ENCODE measurements at places on chromosomes 1 and 21.

- no peak overlapping the region for H3K27ac ChIP-seq
- peaks cover 3% of the 10 kb centered on the region for H3K27me3 ChIP-seq
- no peaks in the 10 kb centered on the region for H3K4me1 ChIP-seq
These were observed 123.4 kb downstream of the PRDM16 start for GRCh38 chr1:3192361-3192760.

DNA sequence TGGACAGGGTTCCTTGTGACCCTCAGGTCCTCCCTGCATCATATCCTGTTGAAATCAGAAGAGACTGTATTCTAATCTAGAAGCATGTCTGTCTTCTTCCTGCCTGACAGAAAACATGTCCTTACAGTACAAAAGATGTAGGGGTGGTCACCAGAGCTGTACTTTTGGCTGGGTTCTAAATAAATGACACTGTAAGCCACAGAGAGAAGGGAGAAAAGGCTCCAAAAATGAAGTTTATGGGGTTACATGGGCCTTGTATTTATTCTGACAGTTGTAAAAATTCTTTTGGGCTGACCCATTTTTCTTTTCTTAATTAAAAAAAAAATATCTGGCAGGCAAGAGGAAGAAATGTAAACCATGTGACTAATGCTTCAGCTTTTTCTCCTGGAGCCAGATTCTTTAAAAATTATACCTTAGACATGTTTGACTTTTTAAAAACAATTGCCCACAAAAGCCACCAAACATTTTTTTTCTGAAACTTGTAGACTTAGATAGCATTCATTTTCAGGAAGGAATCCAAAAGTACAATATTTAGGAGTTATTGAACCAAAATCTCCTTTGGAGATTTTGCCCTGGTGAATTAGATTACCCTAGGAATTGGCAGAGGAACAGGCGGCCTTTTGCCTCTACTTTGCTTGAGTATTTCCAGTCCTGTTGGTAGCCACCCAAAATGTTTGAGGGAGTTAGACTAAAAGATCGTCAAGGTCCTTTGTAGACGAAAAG, 17.1 kb downstream of the RGL1 start:
- H3K4me1 ChIP-seq = no peaks in the 10 kb centered on the region
- H3K27ac ChIP-seq = peak overlapping the region; percentile 26
- no peak overlapping the region for H3K4me3 ChIP-seq
- DNase-seq = no peak
- no peaks in the 10 kb centered on the region for H3K36me3 ChIP-seq

GRCh38 chr1:166490437-166490991, 323.7 kb upstream of the FAM78B start:
- no peak for DNase-seq
- H3K27ac ChIP-seq = no peak overlapping the region
- H3K27me3 ChIP-seq = no peaks in the 10 kb centered on the region
- peak overlapping the region; percentile 73 for H3K4me3 ChIP-seq

DNA sequence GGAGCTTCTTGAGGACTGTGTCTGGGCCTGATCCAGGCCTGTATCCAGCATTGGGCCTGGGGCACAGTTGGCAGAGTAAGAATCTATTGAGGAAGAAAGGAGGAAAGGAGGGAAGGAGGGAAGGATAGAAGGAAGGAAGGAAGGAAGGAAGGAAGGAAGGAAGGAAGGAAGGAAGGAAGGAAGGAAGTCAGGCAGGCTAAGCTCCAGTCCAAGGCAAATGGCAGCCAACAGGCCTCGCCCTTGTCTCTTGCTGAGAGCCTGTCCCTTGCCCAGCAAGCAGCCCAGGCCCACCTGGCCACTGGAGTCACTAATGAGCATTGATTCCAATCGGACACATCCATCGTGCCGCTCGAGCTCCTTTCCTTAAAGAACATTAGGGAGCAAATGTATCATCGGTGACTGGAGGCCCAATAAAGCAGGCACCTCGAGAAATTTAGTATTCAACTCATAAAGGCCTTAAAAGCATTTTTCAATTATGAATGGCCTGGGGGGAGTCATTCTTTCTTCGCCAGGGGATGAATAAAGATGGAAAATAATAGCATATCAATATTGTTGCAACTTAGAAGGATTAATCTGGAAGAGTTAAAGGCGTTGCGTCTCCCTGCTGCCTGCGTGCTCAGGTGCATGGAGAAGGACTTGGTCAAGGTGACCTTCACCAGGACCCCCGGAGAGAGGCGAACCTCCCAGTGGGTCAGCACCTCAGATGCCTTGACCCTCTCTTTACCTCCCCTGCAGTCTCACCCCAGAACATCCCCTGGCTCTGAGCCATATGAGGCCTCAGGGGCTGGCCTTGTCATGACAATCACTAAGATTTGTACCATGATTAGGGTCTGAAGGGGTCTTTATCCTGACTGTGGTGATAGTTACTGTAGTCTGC, 144.5 kb upstream of the RUNX3 start:
- H3K27ac ChIP-seq = no peak overlapping the region
- no peaks in the 10 kb centered on the region for H3K4me1 ChIP-seq
- H3K27me3 ChIP-seq = peaks cover 24% of the 10 kb centered on the region
- H3K36me3 ChIP-seq = no peaks in the 10 kb centered on the region
- DNase-seq = no peak

DNA sequence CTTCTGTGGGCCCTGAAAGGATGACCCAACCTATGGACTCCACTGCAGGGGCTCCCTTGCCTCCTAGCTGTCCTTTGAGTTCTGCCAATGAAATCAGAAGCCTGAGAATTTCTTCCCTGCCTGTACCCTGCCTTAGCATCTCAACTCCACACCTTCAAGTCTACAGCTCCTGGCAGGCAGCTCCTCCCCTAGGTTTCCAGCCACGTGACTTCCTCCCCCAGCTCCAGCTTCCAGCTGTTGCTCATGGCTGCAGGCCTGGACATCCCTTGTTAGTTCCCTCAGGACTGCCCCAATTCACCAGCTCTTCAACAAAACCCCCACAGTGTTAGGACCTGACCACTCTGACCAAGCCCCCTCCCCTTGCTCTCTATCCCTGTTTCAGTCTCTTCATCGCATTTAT, 2.4 kb downstream of the RCAN1 start:
- H3K27me3 ChIP-seq = no peaks in the 10 kb centered on the region
- DNase-seq = no peak
- peaks cover 6% of the 10 kb centered on the region for H3K4me1 ChIP-seq

GRCh38 chr1:119866451-119866850, 29.9 kb downstream of the ADAM30 start:
- no peak overlapping the region for H3K27ac ChIP-seq
- no peaks in the 10 kb centered on the region for H3K36me3 ChIP-seq
- no peak for DNase-seq

- DNase-seq = no peak
- peaks cover 20% of the 10 kb centered on the region for H3K27me3 ChIP-seq
These were observed 184.1 kb downstream of the FOXD2 start for GRCh38 chr1:47621977-47622376.

- no peak overlapping the region for H3K4me3 ChIP-seq
- DNase-seq = peak; percentile 55
- peaks cover 1% of the 10 kb centered on the region for H3K4me1 ChIP-seq
- H3K36me3 ChIP-seq = no peaks in the 10 kb centered on the region
- no peaks in the 10 kb centered on the region for H3K27me3 ChIP-seq
These were observed 35.8 kb downstream of the EVI5 start for GRCh38 chr1:92749024-92749634.

GRCh38 chr1:19450811-19451515, 34.4 kb downstream of the CAPZB start:
- peak overlapping the region; percentile 78 for H3K27ac ChIP-seq
- H3K36me3 ChIP-seq = peaks cover 6% of the 10 kb centered on the region
- no peaks in the 10 kb centered on the region for H3K27me3 ChIP-seq
- peak; percentile 97 for DNase-seq

GRCh38 chr1:205774198-205775014, 876 bp downstream of the RAB29 start:
- H3K27ac ChIP-seq = no peak overlapping the region
- H3K4me3 ChIP-seq = peak overlapping the region; percentile 75
- H3K27me3 ChIP-seq = no peaks in the 10 kb centered on the region
- peaks cover 5% of the 10 kb centered on the region for H3K4me1 ChIP-seq

- H3K27me3 ChIP-seq = no peaks in the 10 kb centered on the region
- no peaks in the 10 kb centered on the region for H3K4me1 ChIP-seq
- H3K27ac ChIP-seq = no peak overlapping the region
- H3K36me3 ChIP-seq = peaks cover 62% of the 10 kb centered on the region
- no peak overlapping the region for H3K4me3 ChIP-seq
These were observed 75.0 kb downstream of the EPS15 start for GRCh38 chr1:51444096-51444495.

GRCh38 chr21:33046455-33046854, 20.7 kb downstream of the OLIG2 start:
- H3K27me3 ChIP-seq = peaks cover 24% of the 10 kb centered on the region
- no peaks in the 10 kb centered on the region for H3K36me3 ChIP-seq
- no peak for DNase-seq
- H3K4me1 ChIP-seq = peaks cover 4% of the 10 kb centered on the region
- H3K27ac ChIP-seq = no peak overlapping the region

- no peaks in the 10 kb centered on the region for H3K36me3 ChIP-seq
- no peak for DNase-seq
- H3K27ac ChIP-seq = no peak overlapping the region
- no peaks in the 10 kb centered on the region for H3K4me1 ChIP-seq
These were observed 192.4 kb downstream of the PTGER3 start for GRCh38 chr1:70855203-70855602.

- no peak overlapping the region for H3K4me3 ChIP-seq
- no peaks in the 10 kb centered on the region for H3K27me3 ChIP-seq
- H3K4me1 ChIP-seq = peaks cover 5% of the 10 kb centered on the region
- no peak overlapping the region for H3K27ac ChIP-seq
- DNase-seq = no peak
- H3K36me3 ChIP-seq = no peaks in the 10 kb centered on the region
These were observed 19.8 kb upstream of the ASB17 start for GRCh38 chr1:75952016-75952415.

DNA sequence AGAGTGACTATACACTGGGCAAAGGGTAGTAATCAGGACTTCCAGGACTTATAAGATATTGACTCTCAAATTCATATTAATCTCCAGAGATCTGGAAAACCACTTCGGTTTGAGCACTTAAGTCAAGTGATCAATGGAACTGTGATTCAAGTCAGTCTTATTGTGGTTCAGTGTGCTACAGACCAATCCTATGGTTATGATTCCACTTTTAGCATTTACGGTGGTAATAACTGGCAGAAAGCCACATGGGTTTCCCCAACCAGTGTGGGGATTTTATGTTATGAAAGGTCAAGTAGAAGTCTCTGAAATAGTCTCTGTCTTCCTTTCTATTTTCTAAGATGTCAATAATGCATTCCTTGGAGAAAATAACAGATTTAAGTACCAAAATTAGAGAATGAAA, 151.3 kb upstream of the NEGR1 start:
- no peaks in the 10 kb centered on the region for H3K4me1 ChIP-seq
- H3K27ac ChIP-seq = no peak overlapping the region
- H3K4me3 ChIP-seq = no peak overlapping the region
- H3K36me3 ChIP-seq = no peaks in the 10 kb centered on the region

DNA sequence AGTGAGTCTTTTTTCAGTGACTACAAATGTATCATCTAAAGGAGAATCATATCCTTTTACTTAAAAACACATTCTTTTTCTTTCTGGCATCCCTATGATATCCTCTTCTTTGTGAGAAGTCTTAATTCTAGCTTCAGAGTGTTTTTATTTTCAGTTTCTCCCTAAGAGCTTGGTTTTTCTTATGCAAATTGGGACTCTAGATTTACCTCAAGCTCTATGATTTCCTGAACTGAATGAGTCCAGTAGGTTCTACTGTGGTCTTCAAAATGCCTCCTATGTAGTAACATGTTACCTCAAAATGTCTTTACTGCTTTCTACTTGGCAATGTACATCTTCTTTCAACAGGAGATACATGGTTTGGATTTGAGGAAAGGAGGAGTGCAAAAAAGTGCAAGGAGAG, 148.2 kb upstream of the C21orf91 start:
- H3K4me3 ChIP-seq = no peak overlapping the region
- H3K4me1 ChIP-seq = no peaks in the 10 kb centered on the region
- no peak for DNase-seq
- H3K27ac ChIP-seq = no peak overlapping the region

DNA sequence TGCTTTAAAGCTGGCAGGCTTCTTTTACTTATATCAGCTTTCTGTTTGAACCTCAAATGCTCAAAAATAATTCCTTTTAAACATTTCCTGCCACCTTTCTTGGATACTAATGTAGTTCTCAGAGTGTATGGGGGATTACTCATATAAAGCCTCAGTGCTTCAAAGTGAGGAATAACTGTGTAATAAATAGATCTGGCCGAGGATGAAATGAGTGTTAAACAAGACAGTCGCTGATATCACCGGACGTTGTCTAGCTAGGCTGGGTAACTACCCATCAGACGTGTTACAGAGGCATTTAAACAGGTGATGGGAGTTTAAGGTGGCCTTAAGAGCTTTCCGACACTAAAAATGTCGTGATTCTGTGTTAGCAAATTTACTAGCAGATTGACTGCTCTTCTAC, 53.1 kb downstream of the VANGL2 start:
- no peak overlapping the region for H3K27ac ChIP-seq
- no peaks in the 10 kb centered on the region for H3K36me3 ChIP-seq
- DNase-seq = no peak

DNA sequence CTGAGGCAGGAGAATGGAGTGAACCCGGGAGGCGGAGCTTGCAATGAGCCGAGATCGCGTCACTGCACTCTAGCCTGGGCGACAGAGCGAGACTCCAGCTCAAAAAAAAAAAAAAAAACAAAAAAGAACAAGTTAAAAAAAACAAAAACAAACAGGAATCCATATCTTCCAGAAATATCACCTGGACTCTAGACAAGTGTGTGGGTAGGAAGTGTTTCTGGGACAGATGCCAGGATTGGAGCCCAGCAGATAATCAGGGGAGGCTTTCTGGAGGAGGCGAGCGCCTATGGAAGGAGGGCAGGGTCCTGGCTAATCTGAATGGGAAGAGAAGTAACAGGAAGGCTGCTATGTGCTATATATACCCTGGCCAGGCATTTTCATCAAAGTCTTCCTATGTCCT, 43.6 kb upstream of the SYNC start:
- H3K27ac ChIP-seq = no peak overlapping the region
- H3K36me3 ChIP-seq = peaks cover 14% of the 10 kb centered on the region
- DNase-seq = no peak
- H3K4me3 ChIP-seq = no peak overlapping the region
- H3K27me3 ChIP-seq = no peaks in the 10 kb centered on the region

- no peak overlapping the region for H3K27ac ChIP-seq
- H3K36me3 ChIP-seq = no peaks in the 10 kb centered on the region
- no peak for DNase-seq
These were observed 142.4 kb downstream of the ZP4 start for GRCh38 chr1:237748171-237748960.

DNA sequence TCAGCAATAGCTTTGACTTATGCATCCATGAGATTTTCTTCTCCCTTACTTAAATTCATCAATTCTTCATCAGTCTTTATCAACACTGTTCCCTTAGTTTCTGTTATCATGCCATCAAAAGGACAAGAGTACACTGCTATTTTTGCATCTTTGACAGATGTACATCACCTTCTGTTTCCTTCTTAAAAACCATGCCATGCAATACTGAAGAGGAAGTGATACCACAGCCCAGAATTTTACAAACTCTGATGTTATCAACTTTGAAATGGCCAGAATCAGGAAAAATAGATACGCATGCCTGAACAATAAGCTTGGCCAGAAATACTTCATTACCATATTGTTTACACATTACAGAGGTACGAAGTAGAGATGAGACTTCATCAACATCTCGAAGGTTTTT, 21.1 kb downstream of the FMO5 start:
- no peaks in the 10 kb centered on the region for H3K4me1 ChIP-seq
- no peaks in the 10 kb centered on the region for H3K27me3 ChIP-seq
- no peak overlapping the region for H3K4me3 ChIP-seq
- no peaks in the 10 kb centered on the region for H3K36me3 ChIP-seq
- H3K27ac ChIP-seq = no peak overlapping the region
- no peak for DNase-seq

Measured in mesenchymal stem cell (in vitro differentiated cells and primary cell).